ENCODE measurements at places on chromosomes 16 and 17.
A peak's percentile ranks its signal among the peaks of the same experiment; 100 is the strongest.

- no peak for DNase-seq
Observed at GRCh38 chr17:81317961-81318605, 23.0 kb upstream of the SLC38A10 start.

- DNase-seq = peak; percentile 51
Observed at GRCh38 chr16:85428168-85428898, 184.8 kb upstream of the GSE1 start.

DNA sequence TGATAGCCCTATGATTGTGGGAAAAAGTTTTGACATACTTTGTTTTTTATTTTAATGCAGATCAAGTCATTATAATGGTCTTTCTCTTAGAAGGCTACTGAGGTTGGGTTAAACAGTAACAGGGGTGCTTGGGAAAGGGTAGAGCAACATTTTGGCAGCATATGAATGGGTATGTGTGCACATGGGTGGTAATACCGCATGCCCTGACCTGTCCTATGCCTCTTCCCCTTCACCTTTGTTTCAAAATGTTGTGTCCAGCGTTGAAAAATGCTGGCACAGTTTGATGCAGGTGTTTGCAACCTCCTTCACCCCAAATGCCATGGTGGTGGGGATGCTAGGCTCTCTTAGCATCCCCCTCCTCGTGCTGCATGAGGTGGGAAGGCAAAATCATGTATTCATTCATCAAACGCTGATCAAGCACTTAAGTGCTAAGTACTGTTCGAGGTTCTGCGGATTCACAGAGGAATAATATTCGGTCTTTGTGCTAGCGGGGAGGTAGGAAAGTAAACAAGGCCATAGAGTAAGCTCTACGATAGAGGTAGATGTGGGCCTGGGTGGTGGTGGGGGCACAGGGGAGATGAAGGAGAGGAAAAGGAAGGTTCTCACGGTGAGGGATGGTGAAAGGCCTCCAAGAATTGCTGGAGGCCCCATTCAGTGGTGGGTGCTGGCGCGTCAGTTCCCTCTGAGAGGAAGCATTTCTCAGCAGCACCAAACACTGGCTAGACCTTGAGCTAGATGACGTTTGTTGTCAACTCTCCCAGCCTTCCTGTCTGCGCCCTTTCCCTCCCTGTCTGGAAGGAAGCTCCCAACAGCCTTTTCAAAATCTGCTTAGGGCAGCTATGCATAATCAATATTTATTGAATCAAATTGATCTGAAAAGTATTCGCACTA lies 13.3 kb upstream of the MARCHF10 start:
- DNase-seq = no peak

GRCh38 chr16:73339821-73340220 lies 291.9 kb upstream of the ZFHX3 start:
- no peak for DNase-seq

GRCh38 chr16:3243882-3244281 lies 8.9 kb upstream of the ZNF200 start:
- DNase-seq = no peak

GRCh38 chr16:70706948-70707465 lies 21.2 kb upstream of the MTSS2 start:
- no peak for DNase-seq

DNA sequence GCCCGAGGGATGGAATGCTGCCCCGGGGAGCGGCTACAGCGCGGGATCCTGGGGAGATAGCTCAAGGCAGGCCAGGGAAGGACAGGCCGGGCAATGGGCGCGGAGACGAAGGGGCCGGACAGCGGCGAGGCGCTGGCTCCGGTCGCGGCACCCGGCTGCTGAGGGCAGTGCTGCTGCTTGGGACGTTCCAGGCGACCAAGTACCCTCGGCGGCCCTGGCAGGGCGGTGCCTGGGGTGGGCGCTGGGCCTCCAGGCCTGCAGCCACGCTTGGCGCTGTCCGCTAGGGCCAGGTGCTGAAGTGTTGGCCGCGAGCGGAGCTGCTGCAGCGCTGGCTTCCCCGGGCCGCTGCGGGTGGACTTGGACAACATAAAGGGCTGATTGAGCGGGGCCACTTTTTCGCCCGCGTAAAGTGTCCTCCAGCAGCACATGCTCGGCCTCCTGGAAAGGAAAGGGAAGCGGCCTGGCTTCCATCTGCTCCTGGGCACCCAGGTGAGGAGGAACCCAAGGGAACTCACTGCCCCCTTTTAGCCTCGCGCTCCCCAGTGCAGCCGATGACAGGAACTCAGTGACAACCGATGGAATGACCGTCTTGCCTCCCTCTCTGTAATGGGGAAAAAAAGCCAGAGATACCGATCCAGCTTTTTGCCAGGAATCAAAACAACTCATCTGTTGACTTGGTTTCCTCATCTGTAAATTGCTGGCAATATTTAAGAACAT lies 23.7 kb downstream of the CLEC3A start:
- peak; percentile 40 for DNase-seq

DNA sequence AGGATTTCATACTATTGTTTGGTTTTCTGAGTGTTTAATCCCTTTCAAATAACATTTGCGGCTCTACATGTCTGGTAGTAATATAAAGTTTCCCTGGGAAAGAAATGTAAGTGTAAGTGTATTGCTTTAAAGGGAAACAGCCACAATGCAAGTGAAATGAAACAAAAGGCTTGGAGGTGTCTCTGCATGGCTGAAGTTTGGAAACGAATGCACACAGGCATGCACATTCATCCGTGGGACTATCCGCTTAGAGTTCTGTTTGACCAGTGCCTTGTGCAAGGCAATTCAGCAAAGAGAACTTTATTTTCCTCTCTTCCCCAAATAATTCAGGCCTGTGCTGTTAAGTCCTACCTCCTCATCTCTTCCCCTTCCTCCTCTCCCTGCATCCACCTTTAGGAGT lies 56.1 kb upstream of the MRTFB start:
- no peak for DNase-seq

DNA sequence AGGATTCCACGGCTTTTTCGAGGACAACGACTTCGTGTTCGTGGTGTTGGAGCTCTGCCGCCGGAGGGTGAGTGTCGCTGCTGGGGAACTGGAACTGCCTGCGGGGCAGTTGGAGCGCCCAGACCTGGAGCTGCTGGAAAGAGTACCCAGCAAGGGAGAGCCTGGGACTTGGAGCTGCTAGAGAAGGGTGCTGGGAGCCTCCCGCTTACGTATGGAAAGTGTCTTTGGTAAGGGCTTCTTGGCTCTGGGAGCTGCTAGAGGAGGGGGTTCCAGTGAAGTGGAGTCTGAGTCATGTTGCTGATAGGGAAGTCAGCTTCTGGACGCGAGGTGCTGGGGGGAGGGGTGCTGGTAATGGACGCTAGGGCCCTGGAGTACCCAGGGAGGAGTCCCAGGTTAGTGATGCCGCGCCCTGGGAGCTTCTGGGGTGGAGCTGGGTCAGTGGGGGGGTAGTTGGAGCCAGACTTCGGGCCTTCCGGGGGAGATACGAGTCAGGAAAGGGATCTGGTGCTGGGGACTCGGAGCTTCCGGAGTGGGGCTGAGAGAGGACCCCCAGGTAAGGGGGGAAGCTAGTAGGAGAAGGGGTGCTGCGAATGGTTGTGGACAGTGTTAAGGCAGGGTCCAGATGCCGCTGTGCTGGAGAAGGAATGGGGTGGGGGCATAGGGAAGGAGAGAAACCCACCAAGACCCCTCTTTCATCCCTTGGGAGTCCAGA lies 741 bp downstream of the PLK1 start:
- peak; percentile 69 for DNase-seq

DNA sequence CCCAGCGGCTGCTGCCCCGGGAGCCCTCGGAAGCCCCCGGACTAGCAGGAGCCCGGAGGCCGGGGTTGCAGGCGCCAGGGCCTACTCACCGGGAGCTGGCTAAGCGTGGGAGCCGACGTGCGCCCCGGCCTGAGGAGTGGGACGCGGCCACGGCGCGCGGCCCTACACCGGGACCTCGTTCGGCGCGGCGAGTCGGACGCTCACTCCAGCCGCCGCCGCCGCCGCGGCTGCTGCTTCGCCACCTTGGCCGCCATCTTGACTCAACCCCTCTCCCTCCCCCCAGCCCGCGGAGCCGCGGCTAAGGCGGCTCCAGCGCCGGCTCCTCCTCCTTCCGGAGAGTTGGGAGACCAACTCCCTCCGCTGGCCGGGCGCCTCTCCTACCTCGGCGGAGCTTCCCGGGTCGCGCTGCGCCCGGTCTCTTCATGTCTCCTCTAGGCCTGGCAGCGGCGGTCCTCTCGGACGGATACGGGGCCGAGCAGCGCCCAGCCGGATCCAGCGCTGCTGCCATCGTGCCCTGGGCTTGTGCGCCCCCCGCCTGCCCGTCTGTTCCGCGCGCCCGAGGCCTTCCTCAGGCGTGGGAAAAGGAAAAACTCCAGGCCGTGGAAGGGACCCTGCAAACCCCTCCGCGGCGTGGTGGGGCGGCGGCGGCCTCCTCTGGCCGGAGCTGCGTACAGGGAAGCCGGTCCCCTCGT lies at the start of gene NCOR1:
Gene NCOR1, minus strand, starts transcription at position 262 of the 692 bp plus-strand sequence. CDS start 20,965 bp downstream, outside the sequence.
- peak; percentile 93 for DNase-seq

DNA sequence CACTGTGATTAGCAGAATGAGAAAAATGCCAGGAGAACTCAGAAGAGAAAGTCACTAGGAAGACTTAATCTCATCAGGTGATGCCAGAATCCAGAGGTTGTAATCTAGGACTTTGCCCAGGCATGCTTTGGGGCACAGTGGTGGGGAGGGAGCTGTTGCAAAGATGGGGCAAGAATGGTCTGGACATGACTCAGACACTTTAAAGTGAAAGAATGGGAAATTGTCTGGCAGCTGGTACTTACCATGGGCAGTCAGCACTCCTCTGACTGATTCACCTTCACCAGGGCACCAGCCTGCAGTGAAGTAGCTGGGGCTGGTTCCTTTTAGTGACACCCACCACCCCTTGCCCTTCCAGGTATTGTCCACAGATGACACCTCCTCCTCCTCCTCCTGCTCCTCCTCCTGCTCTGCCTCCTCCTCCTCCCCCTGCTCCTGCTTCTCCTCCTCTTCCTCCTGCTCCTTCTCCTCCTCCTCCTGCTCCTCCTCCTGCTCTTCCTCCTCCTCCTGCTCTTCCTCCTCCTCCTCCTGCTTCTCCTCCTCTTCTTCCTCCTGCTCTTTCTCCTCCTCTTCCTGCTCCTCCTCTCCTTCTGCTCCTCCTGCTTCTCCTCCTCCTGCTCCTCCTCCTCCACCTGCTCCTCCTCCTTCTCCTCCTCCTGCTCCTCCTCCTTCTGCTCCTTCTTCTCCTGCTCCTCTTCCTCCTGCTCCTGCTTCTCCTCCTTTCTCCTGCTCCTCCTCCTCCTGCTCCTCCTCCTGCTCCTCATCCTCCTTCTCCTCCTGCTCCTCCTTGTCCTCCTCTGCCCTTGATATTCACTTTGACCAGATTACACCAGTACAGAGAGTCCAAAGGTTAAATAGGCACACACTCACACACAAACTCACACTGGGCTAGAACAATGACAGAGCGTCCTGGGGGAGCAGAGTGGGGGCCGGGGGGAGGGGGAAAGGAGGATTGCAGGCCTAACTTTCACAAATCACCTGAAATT lies at the start of gene CHD9NB:
Gene CHD9NB, minus strand, starts transcription at position 379 of the 983 bp plus-strand sequence. CDS start 8,739 bp downstream, outside the sequence.
- DNase-seq = peak; percentile 80

DNA sequence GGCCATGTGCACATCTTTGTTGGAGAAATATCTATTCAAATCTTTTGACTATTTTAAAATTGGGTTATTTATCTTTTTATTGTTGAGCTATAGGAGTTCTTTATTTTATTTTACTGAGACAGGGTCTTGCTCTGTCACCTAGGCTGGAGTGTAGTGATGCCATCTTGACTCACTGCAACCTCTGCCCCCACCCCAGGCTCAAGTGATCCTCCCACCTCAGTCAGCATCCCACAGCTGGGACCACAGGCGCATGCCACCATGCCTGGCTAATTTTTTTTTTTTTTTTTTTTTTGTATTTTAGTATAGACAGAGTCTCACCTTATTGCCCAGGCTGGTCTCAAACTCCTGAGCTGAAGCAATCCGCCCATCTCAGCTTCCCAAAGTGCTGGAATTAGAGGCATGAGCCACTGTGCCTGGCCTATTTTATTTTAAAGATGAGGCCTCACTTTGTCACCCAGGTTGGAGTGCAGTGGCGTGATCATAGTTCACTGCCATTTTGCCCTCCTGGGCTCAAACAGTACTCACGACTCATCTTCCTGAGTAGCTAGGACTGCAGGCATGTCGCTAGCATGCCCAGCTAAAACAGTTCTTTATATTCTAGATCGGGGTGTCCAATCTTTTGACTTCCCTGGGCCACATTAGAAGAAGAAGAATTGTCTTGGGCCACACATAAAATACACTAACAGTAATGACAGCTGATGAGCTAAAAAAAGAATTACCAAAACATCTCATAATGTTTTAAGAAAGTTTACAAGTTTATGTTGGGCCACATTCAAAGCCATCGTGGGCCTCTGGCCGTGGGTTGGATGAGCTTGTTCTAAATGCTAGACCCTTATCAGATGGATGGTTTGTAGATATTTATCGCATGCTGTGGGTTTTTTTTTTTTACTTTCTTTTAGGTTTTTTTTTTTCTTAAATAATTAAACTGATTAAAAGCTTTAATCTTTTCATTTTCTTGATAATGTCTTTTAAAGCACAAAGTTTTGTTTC lies 13.7 kb downstream of the TENT4B start:
- DNase-seq = peak; percentile 38

GRCh38 chr17:64378890-64379354 lies 11.7 kb downstream of the PECAM1 start:
- no peak for DNase-seq

GRCh38 chr16:1982991-1983543 lies 926 bp upstream of the GFER start:
- DNase-seq = no peak

GRCh38 chr16:12629271-12629670 lies 174.4 kb downstream of the CPPED1 start:
- no peak for DNase-seq

GRCh38 chr16:82957212-82957611 lies 330.4 kb downstream of the CDH13 start:
- DNase-seq = no peak

DNA sequence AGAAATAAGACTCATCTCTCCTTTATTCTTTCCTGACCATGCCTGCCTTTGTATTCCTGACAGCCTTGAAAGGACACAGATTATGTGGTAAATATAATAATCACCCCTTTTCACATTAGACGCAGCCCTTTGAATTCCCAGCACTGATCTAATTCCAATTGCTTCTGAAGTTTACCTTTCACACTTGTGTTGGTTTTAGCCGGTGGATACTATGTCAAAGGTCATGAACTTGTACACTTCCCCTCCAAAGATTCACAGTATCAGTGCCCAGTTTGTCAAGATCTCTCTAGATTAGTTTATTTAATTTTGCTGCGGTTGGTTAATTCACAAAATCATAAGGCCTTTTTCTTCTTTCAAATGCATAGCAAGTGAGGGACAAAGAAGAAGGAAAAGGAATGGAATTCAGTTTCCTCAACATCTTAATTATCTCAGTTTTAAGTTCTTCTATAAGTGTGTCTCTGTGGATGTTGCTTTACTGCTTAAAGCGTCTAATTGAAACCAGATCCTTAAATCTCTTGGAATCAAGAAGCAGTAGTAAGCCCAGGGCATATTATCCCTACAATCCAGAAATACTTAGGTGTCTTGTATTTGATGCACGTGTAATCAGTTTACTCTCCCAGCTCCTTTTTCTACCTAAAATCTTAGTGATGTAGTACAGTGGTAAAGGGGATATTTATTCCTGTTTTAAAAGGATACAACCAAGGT lies 174.3 kb upstream of the TBX2 start:
- DNase-seq = no peak

DNA sequence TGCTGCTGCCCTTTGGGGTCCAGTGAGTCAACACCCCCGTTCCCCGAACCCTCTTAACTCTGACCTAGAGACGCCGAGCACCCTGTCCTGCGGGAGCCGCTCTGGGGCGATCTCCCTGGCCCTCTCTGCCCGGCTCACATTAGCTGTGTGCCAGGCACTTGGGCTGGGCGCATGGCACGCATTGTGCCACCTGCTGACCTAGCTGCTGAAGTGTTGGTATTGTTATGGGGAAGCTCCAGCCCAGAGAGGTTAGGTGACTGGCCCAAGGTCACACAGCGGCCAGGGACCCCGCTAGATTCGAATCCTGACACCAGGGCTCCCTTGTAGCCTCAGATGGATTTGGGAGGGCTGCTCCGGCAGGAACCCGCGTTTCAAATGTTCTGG lies 1.1 kb downstream of the HSD17B1 start:
- no peak for DNase-seq

Measured in KBM-7 (cell line).